ENCODE measurements at places on chromosomes 3 and 15.

- no peak for DNase-seq
Measured at GRCh38 chr3:96324087-96324486, 490.3 kb upstream of the EPHA6 start.

- DNase-seq = no peak
Measured at GRCh38 chr3:129119365-129120100, 2.1 kb downstream of the RAB43 start.

DNA sequence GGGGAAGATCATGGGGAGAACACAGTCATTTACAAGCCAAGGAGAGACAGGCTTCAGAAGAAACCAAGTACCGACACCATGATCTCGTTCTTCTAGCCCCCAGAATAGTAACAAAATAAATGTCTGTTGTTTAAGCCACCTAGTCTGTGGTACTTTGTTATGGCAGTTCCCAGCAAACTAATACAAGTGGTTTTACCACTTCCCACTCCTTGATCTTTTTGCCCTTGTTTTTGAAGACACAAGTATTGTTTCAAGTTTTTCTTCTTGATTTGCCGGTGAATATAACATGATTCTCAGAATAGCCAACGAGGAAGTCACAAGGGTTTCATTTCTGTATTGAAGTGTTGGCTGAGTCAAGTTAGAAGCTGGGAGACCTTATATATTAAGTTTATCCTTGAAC lies 220.3 kb downstream of the SOX2 start:
- DNase-seq = no peak

- DNase-seq = no peak
Measured at GRCh38 chr3:177824190-177824786, 627.0 kb upstream of the TBL1XR1 start.

GRCh38 chr15:83283813-83284558 lies 478 bp downstream of the BNC1 start:
- DNase-seq = no peak

GRCh38 chr3:127015282-127016042 lies 32.5 kb downstream of the PLXNA1 start:
- no peak for DNase-seq

GRCh38 chr15:49758856-49759255 lies 138.0 kb downstream of the DTWD1 start:
- DNase-seq = no peak

GRCh38 chr3:154582501-154582900 lies 152.5 kb upstream of the GPR149 start:
- DNase-seq = no peak

DNA sequence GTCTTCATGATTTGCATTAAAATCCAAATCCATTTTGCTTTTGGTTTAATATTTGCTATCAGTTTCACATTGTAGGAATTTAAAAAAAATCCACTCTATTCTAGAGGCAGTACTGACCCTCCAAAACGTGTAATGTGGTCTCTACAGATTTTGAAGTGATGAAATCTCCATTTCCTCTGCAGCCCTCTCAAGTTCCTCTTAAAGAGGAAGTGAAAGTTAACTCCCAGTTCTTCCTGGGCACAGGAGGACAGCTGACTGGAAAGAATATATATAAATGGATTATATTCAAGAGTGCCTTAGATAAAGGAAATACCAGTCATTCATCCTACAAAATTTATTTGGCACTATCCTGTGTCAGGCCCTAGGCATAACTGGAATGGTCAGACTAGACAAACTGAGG lies 83.5 kb upstream of the PLCL2 start:
- DNase-seq = no peak

GRCh38 chr3:131350506-131350905 lies 31.1 kb upstream of the NUDT16 start:
- no peak for DNase-seq
